ENCODE measurements at places on chromosomes 2 and 18.

- DNase-seq = no peak
Measured at GRCh38 chr2:237134321-237135230, 48.9 kb downstream of the COPS8 start.

- DNase-seq = no peak
Measured at GRCh38 chr2:44786045-44786816, 155.3 kb upstream of the SIX3 start.

DNA sequence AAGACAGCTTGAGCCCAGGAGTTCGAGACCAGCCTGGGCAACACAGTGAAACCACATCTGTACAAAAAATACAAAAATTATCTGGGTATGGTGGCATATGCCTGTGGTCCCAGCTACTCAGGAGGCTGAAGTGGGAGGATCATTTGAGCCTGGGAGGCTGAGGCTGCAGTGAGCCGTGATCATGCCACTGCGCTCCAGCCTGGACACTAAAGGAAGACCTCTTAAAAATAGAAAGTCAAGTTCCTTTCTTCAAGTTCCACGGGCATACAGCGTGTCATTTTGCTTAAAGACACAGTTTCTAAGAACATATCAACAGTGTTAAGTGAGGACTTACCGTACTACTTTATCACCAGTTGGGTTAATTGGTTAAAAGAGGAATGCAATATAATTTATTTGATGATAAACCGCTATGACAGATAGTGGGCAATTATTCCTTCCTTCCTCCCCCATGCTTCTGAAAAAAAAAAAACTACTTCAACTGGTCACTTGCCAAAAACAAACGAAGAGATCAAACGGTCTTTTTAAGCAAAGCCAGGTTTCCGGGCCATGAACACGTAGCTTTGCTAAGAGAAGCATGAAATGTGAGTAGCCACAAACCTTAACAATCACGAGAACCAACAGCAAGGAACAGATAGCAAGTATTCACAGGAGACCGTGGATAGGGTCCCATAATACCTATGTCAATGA lies 21.4 kb downstream of the AP1S3 start:
- no peak for DNase-seq

DNA sequence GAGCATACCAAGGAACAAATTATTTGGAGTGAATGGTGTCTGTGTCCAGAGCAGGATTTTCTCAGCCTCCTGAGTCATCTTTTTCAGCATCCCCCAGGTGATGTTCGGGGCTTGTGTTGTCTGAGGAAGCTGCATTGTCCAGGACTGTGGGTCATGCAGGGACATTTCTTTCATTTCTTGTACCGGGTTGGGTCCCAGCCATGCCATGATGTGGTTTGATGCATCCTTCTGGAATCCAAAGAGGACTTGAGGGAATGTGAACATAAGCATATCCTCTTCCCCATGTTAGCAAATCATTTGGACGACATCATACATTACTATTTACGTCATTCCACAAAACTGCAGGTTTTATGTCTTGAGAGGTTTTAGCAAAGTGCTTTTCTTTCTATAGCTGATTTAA lies 797.8 kb downstream of the CCDC85A start:
- DNase-seq = no peak

GRCh38 chr2:177889818-177890460 lies 182.6 kb downstream of the PDE11A start:
- DNase-seq = no peak

GRCh38 chr2:38017836-38018235 lies 58.1 kb downstream of the CYP1B1 start:
- no peak for DNase-seq

DNA sequence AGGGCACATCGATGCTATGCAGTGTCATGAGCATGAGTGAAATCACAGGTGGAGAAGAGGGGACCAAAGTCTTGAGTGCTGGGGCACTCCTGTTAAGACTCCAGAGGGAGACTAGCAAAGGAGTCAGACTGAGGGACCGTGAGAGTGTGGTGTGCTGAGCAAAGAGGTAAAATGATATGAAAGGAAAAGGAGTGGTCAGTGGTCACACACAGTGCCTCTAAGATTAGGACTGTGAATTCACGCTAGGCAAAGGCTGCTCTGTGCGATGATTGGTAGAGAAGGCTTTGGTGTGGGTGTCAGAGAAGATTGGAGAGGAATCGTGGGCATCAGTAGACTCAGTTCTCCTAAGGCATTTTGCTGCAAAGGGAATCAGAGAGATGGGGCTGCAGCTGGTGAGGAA lies 12.8 kb downstream of the SOCS6 start:
- no peak for DNase-seq

GRCh38 chr2:938181-939005 lies 12.3 kb upstream of the SNTG2 start:
- DNase-seq = no peak

- no peak for DNase-seq
Measured at GRCh38 chr18:31619291-31619690, 27.6 kb downstream of the TTR start.

DNA sequence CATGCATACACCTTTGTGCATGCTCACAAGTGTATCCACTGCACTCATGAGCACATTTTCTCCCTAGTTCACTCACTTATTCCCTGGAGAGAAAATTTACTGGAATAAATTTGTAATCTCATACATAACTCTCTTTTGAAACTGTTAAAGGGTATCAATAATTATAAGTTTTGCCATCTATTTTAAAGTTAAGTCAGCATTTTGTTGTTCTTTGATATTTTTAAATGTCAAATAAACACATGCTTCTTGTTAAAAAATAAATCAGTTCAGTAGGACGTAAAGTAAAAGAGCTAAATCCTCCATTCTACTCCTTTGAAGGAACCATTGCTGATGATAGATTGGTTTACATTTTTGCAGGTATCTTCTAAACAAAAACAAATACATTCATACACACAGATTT lies 522.1 kb downstream of the NR4A2 start:
- no peak for DNase-seq

- no peak for DNase-seq
Measured at GRCh38 chr18:7329016-7329415, 98.1 kb downstream of the LRRC30 start.

DNA sequence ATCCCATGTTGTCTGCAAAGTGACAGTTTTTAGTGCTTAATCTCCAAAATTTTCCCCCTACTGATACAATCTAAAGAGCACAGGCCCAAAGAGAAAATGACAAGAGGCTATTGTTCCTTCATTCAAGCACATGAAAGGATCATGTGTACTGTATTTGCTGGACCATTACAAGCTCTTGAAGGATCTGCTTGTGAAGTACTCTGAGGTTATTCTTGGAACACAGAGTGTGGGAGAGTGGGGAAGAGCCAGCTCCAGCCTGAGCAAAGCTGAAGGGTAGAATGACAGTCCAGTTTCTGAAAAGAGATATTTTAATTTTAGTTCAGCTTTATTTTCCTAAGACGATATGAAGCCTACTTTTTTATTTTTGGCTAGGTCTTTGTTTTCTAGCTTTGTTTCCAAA lies 112.2 kb downstream of the GALNT3 start:
- no peak for DNase-seq

DNA sequence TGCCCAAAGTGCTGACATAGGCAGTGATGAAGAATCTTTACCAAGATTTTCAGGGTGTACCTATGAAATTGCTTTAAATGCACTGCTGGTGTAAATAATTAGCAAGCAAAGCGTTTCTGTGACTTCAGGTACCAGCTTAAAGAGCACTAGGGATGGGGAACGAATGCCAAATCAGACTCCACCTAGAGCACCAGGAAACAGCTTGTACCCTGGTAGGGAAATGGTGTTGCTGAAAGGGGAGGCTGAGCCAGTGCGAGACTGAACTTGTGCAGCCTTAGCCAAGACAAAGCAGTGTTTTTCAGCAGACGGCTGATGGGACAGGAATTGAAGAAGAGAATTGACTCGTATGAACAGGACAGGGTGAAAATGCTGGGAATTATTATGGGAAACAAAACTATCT lies 65.6 kb downstream of the TWSG1 start:
- DNase-seq = no peak

DNA sequence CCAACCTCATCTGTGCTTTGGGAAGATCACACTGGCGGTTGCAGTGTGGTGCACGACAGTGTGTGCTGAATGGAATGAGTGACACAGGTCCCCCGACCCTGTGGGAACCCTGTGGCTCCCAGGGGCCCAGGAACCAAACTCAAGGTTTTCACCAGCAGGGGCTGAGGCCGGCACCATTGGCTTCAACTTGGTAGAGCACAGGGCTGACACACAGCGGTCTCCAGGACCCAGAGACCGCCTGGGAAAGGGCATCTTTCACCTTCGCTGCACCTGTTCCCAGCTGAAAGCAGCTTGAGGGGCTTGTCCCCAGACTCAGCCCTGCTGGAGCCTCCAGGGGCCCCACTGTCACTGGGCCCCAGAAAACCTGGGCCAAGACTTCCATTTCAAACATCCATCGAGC lies 59.0 kb upstream of the ODC1 start:
- no peak for DNase-seq

GRCh38 chr18:56312551-56313335 lies 325.6 kb downstream of the TXNL1 start:
- DNase-seq = no peak

DNA sequence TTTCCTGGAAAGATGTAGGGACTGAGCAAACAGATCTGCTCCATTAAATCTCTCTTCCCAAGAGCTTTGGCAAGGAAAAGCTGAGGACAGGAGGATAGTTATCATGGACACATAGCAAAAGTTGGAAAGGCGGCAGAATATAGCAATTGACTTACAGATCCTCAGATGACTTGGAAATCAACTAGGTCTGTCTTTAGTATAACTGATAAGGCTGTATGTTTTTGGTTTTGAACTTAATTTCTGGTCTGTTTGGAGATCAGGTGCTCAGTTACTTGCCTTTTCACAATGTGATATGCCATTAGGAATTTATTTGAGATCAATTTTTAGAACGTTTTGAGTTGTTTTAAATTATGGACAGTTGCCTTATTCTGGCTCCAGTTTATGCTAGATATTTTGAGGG lies 8.0 kb downstream of the RSAD2 start:
- DNase-seq = no peak

- DNase-seq = no peak
Measured at GRCh38 chr2:88036182-88036581, 19.4 kb downstream of the KRCC1 start.

GRCh38 chr2:200592406-200593075 lies 6.7 kb downstream of the AOX1 start:
- no peak for DNase-seq
